ENCODE measurements at places on chromosomes 1 and 21.

DNA sequence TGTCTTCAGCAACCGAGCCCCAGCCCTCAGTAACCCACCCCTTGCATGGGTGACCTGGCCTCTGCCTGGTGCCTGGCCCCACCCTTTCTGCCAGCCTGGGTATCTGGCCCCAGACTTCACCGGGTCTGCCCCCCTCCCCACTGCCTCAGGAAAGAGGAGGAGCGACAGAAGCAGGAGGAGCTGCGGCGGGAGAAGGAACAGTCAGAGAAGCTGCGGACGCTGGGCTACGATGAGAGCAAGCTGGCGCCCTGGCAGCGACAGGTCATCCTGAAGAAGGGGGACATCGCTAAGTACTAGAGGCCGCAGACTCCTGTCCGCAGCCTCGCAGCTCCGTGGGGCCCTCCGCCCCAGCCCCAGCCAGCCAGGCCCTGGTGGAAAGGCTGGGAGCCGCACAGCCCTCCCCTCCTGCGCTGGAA lies 6.1 kb downstream of the TNFRSF25 start:
- DNase-seq: peak; percentile 83

GRCh38 chr21:44730951-44731579 lies 19.7 kb upstream of the TSPEAR start:
- DNase-seq: no peak

- no peak for DNase-seq
These were observed 139.2 kb downstream of the PTPRC start for GRCh38 chr1:198778049-198778448.

- DNase-seq: no peak
These were observed 1.5 kb downstream of the CORT start for GRCh38 chr1:10451287-10451686.

GRCh38 chr1:53060579-53060978 lies 1.4 kb upstream of the PODN start:
- DNase-seq: no peak

DNA sequence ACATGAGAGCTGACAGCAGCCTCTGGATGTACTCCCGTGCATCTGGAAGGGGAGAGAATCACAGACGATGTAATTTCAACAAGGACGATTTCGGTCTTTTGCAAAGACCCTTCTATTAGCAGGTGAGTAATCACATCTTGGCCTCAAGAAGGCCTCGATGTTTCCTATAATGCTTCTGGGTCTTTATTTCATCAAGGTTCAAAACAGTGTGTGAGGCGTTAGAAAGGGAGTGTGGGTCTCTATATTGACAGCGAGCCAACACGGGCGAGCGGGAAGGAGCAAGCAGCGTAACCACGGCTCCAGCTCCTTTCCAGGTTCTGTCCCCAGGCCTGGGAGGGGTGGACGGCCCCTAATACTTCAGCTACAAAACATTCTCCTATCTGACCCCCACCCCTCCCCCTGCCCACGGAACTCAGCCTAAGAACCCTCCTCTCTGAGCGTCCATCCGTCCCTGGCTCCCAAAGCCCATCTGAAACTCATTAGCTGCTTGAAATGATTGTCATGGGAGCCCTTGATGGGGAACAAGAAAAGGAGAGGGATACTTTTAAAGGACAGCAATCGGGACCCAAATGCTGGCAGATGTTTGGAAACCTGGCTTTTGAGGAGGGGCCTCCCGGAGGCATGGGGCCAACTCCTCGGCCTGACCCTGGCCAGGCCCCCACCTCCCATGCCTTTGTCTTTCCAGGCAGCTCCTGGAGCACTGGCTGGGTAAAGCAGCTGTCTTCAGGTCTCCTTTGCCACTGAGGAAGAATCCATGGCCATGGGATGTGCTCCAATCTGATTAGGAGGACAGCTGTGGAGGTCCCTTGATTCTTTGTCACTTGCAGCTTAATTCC lies 250.8 kb downstream of the FOXD2 start:
- no peak for DNase-seq

DNA sequence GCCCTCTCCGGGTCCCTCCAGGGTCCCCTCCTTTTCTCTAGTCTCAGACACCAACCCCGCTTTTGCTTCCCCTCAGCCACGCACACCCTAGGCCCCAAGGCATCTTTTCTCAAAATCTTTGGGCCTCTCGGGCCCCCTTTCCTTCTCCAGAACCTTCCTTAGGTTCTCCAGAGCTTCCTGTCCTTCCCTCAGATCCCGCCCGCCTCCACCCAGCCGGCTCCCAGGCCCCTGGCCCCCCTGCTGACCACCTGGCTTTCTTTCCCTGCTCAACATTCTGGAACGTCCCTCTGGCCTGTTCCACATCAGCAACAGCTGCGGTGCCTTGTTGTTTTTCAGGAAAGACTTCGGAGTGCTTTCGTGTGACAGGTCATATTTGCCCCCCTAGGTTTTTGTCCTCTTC lies 1.2 kb downstream of the ZDHHC18 start:
- no peak for DNase-seq

GRCh38 chr1:160855181-160855981 lies 7.3 kb downstream of the CD244 start:
- DNase-seq: peak; percentile 18

DNA sequence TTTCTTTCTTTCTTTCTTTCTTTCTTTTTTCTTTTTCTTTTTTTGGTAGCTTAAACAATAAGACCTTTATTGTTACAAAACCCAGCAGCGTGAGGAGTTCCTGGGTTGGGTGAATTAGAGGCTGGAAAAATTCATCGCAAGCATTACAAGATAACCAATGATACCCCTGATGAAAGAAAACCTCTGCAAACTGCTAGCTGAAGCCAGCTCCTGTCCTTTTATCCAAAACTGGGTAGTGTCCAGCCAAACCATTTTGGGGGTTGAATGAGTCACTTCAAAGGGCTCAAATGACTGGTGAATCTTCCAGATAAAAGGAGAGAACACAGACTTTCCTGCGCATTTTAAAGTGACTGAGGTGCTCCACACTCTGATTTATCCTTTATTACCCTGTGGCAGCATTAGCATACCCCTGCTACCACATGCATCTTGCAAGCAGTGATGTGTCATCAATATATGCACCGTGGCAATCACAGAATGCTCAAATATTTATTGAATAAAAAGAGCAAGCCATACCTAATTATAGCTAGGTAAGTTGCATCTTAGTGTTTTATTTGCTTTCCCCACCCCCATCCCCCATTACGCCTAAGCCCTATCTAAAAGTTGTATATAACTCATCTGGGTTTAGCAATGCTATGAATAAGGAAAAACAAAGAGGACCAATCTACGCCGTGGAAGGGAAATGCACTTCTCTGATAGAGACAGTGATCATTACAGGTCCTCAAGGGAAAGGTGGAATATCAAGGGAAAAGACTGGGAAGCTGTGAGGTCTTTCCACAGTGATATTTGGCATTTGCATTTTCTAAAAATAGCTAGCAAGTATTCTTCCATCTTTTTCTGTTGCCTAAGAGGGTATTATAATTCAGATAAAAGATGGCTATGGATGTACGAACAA lies 32.4 kb upstream of the CEP350 start:
- DNase-seq: no peak

DNA sequence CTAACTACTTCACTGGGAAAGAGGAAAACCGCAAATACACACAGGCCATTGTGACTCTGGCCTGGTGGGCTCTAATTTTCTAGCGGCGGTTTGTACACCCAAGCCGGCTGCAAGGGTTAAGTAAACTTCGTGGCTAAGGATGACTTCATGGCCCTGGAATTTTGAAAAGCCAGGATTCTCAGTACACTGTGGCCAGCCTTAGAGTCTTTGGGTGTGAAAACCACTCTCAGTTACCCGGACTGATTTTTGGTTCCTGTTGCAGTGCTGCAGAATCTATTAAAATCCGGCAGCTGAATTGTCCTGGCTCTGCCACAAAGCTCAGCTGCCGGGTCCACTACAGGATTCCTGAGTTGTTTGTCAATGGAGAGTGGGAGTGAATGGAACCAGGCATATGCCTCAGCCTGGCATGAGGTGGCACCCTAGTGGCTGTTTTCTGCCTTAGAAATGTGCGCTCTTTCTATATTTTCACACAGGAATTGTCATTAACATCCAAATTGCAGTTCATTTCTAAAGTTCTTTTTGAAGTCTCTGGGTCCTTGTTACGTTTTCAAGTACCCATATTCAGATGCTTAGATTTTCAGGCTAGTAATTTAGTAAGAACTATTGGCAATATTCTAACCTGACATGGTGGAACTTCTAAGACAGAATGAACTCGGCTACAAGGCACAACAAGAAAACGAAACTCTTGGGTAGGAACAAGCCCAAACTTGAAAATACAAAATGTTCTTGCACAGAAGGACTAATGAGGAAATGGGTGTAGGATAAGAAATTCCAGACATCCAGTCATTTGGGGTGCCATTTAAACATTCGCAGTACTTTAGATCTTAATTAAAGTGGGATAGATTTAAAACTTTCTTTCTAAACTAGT lies 255.9 kb downstream of the NFIA start:
- DNase-seq: no peak

DNA sequence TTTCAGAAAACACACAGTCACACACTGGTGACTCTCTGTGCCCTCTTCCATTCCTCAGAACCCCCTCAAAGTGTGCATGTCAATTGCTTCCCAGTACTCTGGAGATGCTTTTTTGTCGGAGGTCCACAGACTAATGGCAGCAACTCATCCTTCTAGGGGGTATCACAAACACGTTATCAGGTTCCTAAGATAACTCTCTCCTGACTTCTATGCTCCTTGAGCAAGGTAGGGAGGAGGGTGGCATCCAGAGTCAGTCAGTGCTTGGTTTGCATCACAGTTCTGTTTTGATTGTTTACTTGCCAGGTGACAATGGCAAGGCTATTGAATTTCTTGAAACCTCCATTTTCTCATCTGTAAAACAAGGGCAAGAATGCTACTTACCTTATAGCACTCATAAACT lies 39.4 kb upstream of the DYNLT5 start:
- no peak for DNase-seq

All from CD4-positive, alpha-beta T cell treated with Interleukin-4 for 4 hours (primary cell).